Hypothalamus (tissue), 51 donors: ENCODE measurements at places on chromosomes 5 and 9.

GRCh38 chr9:129270205-129270604 lies 92.1 kb upstream of the IER5L start:
- no peak for DNase-seq

DNA sequence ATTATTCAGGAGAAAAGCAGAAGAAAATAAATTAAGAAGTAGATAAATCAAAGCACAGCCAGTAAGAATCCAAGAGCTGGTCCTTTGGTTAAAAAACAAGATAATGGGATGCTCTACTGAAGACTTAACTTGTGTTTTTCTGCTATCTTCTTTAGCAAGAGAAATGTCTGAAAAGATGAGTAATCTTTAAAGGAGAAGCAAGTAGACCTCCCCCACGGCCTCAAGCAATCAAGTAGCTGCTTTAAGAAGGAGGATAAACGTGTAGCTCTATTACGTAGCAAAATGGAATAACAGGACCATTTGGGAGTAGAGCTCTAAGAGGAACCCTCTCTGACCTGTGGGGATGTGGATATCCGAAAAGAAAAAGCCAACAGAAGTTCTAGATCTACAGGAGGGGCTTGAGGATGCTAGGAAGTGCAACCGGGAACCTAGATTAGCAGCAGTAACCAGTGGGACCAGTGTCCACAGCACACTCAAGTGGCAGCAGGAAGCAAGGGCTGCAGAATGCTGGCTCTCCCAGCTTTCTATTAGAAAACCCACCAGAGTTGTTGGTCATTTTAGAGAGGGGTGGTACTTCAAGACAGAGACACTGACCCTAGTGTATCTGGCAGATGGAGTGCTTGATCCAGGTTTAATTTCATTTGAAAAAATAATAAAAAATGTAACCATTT lies 185.4 kb downstream of the GABBR2 start:
- no peak for DNase-seq

DNA sequence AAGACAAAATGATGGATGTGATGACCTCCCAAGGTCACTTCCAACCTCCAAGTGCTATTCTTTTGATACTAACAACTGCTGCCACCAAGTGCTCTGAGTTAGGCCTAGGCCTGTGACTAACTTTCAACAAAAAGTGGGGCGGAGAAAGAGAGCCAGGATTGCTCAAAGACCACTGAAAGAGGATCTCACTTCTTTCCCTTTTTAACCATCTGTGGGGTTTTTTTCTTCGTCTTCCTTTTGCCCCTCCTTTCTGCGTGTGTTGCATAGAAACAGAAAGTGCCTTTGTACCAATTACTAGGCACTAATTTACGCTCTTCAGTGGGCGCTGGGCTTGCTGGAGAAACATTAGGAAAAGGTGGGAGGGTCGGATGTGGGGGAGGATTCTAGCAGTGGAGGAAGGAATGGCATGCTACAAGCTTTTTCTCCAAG lies 8.0 kb downstream of the KLF9 start:
- DNase-seq, result no peak

DNA sequence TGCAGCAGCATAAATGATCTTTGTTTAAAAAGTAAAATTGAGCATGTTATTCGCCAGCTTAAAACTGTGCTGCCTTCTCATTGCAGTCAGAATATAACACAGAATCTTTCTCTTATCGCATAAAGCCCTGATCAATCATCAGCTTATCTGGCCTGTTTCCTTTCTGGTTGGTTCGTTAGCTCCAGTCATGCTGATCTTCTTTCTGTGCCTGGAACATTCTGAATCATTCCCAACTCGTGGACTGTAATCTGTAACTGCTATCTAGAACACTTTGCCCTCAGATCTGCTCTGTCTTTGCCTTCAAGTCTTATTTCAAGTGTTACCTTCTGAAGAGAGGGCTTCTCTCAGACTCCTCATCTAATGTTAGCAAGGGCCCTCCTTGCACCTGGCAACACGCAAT lies 11.9 kb upstream of the FER start:
- no peak for DNase-seq
